T-helper 17 cell (primary cell): ENCODE measurements at places on chromosomes 3 and 15.

DNA sequence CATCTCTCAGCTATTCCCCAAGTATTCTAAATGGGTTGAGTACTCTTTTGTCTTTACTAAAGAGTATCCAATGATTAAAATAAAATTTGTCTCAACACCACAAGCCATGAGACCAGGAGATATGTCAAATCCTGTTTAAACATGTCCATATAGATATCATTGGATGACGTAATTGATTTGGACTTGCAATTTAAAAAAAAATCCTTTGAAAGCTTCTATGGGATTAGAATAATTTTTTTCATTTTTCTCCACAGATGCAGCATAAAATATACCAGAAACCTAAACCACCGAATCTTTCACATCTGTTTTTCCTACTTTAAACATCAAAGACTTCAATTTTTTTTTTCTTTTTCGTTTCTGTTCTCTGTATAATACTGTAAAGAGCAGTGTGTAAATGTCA lies 1022.3 kb downstream of the EPHA3 start:
- no peak for DNase-seq

DNA sequence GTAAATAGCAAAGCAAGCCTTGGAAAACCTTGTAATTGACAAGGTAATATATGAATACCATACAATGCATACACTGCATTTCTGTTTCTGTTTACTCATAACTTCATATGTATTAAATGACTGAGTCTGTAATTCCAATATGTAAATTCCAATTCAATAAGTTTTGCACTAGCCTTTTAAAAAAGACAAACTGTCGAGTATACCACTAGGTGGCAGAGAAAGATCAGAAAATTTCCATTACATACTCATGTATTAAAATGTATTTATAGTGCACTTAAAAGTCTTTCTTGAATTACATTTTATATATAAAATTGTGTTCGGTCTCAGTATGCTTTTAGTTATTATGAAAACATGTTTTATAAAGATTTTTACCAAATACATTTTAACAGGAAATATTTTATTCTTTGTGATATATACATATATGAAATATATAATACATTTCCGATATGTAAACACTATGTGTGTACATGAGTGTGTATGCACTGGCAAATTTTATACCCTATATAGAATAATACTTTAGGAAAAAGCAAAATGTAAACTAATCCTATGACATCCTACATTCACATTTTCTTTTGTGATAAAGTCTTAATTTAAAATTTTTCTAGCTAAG lies 216.8 kb downstream of the VGLL3 start:
- DNase-seq = no peak

- DNase-seq = no peak
Measured at GRCh38 chr3:67946436-67946835, 292.0 kb upstream of the SUCLG2 start.

DNA sequence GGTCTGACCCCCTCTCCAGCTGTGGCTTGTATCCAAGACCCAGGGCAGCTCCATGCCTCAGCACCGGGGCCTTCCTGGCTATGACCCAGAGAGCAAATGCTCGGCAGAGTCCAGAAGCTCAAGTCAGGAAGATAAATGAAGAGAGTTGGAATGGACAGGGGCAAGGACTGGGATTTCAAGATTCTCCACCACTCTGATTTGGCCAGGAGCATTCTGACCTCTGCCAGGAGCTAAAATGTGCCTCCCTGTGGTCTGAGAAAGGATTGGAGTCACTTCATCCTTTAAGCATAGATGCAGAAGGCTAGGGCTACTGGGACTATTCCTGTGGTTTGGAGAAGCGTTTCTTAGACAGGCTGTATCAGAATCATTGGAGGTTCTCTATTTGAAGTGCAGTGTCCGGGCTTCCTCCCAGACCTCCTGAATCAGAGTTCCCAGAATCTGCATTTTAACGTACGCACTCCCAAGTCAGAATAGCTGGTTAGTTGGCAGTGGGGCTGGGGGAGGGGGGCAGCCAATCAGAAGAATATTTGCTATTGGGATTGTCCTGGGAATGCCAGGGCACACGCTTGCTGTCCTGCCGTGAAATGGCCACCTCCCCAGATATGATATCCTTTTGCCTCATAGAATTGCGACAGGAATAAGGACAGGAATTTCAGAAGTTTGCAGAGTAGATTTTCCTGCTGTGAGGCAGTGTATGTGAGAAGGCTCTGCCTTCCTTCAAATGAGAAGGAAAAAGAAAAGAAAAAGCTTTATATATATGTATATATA lies 57.4 kb downstream of the HRH1 start:
- no peak for DNase-seq

DNA sequence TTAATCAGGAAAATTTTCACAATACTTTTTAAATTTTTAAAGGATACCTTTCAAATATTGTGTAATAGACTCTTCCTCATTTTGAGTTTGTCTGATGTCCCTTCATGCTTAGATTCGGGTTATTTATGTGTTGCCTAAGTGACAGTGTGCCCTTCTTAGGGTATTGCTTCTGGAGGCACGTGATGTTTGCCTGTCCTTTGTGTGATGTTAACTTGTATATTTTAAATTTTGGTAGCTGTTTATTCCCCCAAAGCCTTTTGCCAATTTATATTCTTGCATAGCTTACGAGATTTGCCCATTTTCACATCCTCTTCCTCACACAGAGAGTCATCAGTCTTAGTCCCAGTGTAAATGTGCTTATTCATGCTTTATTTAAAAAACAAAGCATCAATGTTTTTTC lies 433.1 kb downstream of the EPHB1 start:
- no peak for DNase-seq

- no peak for DNase-seq
Measured at GRCh38 chr3:29686889-29687592, 406.2 kb downstream of the RBMS3 start.

GRCh38 chr3:125104639-125105038 lies 48.8 kb upstream of the HEG1 start:
- no peak for DNase-seq

GRCh38 chr15:99427668-99428361 lies 138.0 kb upstream of the MEF2A start:
- DNase-seq = no peak

GRCh38 chr3:178705925-178706324 lies 169.7 kb downstream of the KCNMB2 start:
- DNase-seq = no peak

DNA sequence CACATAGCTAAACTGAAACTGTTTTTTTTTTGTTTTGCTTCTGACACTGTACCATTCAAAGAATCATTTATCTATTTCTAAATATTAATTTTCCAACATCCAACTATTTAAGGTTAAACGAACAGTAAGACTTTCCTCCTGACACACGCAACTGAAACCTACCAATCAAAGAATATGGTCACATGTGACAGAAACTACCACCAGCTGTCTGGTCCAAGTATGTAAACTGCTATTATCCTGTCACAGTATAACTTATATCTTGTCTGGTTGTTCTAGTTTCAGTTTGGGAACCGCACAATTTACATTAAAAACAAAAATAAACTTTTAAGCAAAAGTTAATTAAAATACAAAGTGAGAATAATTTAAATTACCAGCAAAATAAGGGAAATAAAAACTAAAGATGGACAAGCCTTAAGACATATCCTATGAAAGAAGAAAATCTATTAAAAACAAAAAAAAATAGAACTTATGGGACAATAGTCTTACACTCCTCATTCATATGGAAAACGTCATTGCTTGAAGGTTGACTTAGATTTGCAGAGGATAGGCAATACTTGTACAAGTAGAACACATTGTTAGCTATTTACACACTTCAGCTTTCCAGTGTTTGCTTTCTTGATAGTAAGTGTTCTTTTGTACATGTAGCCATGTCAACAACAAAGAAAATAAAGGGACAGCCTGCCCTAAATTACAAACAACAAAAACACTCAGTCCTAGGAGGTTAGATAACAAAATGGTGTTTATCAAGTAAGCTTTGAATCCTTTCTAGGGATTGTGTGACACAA lies 26.8 kb upstream of the CHRM5 start:
- DNase-seq = no peak

DNA sequence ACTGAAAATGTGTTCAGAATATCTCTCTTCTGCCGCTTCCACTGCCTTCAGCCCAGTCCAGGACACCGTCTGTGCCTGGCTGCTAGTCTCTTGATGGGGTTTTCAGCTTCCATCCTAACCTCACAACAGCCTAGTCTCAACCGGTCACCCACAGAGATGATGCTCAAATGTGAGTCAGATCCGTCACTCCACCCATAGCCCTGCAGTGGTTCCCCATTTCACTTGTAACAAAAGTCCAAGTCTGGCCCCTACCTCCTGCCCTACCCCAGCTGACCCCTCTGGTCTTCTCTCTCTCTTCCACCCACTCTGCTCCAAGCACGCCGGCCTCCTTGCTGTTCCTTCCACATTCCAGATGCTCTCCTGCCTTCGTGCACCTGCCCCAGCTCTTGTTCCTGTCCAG lies 68.1 kb downstream of the PPARG start:
- no peak for DNase-seq

DNA sequence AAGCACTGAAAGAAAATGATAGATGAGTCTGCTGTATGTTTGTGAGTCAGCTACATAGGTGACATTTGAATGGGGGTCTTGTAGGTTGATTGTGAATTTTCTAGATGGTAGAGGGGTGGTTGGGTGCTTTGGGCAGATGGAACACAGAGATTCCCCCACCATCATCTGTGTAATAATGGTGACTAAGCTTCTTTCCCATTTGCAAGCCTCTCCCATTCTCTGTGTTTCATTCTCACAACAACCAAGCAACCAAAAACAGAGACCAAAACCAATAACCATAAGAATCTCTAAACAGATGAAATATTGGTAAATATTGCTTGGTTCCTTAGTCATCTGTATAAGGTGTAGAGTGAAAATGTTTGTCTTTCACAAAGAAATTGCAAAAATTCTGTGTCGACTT lies 17.8 kb upstream of the UTS2B start:
- no peak for DNase-seq

DNA sequence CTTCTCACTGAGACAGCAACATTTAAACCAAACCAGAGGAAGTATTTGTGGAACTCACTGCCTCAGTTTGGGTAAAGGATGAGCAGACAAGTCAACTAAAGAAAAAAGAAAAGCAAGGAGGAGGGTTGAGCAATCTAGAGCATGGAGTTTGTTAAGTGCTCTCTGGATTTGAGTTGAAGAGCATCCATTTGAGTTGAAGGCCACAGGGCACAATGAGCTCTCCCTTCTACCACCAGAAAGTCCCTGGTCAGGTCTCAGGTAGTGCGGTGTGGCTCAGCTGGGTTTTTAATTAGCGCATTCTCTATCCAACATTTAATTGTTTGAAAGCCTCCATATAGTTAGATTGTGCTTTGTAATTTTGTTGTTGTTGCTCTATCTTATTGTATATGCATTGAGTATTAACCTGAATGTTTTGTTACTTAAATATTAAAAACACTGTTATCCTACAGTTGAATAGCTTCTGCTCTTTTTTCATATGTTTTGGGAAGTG lies 23.3 kb downstream of the CLDN18 start:
- DNase-seq = no peak

DNA sequence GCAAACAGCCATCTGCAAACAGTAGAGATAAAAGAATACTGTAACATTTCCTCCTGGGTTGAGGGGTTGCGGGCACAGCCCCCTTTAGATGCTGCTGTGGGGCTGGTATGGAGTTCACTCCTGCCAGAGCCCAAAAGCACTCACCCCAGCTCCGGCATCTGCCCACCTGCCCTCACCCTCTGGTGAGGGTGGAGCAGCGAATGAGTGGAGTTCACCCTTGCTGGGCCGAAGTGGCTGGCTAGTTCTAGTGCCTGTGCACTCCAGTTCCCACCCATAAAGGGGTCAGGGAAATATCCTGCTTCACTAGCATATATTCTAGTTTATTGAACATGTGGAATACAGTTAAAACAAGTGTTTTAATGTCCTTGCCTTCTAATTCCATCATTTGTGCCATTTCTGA lies 209.7 kb upstream of the SGO1 start:
- no peak for DNase-seq

- no peak for DNase-seq
Measured at GRCh38 chr15:100464256-100464655, 64.5 kb downstream of the CERS3 start.

- DNase-seq = no peak
Measured at GRCh38 chr3:182357928-182358327, 435.4 kb upstream of the ATP11B start.

DNA sequence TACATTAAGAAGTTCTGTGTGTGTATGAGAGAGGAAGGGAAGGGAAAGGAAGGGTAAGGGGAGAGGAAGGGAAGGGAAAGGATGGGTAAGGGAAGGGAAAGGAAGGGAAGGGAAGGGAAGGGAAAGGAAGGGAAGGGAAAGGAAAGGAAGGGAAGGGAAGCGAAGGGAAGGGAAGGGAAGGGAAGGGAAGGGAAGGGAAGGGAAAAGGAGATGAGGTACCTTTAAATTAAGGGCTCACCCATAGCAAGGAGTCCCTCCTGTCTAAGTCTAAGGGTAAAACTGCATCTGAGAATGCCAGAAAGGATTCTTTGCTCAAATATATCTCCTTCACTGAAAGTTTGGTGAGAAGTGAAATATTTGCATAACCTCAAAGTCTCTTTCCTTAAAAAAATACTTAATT lies 572.1 kb upstream of the ADAMTS9 start:
- DNase-seq = no peak

DNA sequence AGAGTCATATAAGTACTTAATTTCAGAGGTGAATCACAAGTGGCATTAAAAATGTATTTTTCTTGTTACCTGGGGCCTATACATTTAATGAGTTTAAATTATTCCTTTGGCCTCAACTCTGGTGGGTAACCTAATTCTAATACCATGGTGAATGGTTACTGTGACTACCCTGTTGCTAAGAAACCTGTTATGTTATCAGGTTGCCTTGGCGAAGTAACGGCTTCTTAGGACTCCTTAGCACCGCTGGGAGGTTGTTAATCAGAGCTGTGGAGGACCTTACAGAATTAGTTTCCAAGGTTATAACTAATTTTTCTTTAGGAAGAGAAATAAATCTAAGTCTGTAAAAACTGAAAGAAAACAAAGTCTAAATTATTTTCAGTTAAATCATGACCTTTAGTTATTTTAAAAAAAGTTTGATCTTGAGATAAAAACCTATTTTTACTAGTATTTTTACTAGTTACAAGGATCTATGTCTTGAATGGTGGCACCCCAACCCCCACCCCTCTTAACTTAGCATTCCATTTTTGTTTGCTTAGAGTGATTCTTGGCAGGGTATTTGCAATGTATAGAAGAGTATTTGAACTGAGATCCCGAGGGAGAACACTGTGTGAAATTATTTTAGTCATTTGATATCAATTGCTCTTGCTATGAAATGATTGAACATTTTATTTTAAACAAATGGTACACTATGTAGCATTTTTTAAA lies 155.5 kb downstream of the FNDC3B start:
- no peak for DNase-seq

DNA sequence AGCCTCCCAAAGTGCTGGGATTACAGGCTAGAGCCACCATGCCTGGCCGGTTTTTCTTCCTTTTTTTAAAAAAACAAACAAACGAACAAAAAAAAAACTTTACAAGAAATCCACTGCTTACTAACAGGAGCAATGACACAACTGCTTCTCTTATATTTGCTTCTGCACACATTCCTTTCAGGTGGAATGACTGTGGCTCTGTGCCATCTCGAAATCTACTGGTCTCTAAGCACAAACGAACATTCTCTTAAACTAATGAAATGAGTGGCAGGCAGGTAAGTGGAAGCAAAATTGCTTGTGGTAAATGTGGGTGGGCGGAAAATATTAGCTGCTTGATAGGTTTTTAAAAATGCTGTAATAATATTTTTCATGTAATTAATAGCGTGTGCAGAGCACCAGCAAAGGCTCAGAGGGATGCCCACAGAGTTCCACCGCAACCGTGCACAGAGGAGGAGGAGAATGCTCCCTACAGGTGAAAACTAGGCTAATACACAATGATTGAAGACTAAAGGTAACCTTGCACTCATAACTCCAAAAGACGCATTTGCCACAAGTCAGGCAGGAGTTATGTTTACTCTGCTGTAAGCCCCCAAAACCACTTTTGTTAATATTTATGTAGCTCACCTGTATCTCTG lies 77.4 kb downstream of the LSAMP start:
- DNase-seq = no peak
